Posterior vena cava (tissue), 2 donors: ENCODE measurements at places on chromosomes 5 and 9. TPM values are rescaled to one million over a fixed set of nuclear protein-coding genes. Genes with fewer than 3 reads are reported as not detected.

Gene WDR41
- 42.7 TPM for total RNA-seq

- DNase-seq, result no peak
These were observed 395.2 kb downstream of the BNC2 start for GRCh38 chr9:16475257-16475656.

DNA sequence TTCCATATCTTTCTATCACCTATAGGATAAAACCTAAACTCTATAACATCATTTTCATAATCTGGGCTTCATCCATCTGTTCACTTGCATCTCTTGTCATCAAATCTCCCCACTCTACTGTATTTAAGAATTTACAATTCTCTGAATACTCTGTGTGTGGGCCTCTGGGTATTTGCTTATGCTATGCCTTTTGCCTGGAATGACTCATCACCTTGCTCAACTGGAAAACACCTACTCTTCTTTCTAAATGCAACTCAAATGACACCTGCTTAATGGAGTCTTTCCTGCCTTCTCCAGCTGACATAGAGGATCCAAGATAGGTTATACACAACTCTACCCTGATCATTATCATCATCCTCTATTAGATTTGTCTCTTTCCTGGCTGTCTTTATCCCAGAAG is 421.7 kb downstream of the SPATA31D1 start:
- no peak for DNase-seq

Gene ITK
- 2.6 TPM for total RNA-seq

DNA sequence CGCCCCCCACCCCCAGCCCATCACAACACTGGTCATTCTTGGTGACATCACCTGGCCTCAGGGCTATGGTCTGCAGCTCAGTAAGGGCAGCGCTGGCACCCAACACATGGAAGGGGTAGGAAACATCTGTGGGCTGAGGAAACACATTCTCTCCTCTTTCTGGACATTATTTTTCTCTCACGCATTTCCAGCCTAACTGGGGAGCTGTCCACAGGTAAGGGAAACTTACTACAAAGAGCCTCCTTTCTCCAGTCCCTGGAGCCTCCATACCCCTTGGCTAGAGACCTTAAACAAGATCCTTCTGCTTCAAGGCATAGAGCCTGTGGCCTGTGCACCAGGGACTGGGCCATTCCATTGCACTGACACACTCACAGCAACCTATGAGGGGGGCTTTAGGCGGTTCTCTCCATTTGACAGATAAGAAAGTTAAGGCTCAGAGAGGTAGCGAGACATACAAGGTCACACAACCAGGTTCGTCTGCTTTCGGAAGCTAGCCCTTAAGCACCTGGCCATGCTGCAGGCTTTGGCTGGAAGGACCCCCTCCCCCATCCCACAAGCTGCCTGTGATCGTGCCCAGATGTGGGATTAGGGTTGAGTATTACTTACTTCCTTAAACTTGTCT is 40.7 kb downstream of the CXXC5 start:
- DNase-seq, result no peak

Gene FOXD1
- 15.8 TPM for total RNA-seq

Gene WDR38
- not detected for total RNA-seq

DNA sequence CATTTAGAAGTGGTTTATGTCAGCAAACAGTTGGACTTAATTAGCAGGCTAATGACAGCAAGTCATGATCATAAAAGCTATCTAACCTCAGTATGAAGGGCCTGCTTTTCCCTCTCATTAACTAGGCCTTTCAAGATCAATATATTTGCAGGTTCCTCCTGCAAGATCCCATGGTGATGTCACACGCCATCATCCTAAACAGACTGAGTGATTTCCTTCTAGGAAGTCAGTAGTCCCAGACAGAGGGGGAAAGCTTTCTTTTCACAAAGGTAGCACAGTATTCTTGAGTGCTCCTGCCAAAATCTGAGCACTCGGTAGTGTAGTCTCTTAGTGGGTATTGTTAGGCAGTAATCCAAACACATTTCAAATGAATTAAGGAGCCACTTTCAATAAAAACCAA is 52.5 kb downstream of the UIMC1 start:
- DNase-seq, result no peak

DNA sequence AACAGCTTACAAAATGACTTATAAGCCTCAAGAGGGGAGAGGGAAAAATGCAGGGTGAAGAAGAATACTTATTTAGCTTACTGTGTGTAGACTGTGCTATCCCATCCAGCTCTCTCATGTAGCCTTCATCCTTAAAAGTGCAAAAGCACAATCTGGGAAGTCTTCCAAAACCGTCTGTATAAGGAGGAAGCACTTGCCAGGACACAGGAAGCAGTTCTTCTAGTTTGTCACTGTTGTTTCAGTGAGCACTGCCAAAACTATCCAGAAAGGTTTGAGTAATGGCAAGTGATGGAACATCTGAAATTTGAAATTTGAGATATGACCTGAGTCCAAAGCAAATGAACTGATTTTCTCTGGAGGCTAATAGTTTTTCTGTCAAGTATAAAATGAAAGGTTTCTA is 140.8 kb upstream of the ISL1 start:
- no peak for DNase-seq

GRCh38 chr5:156126716-156127115 is 200.2 kb upstream of the SGCD start:
- DNase-seq, result no peak

DNA sequence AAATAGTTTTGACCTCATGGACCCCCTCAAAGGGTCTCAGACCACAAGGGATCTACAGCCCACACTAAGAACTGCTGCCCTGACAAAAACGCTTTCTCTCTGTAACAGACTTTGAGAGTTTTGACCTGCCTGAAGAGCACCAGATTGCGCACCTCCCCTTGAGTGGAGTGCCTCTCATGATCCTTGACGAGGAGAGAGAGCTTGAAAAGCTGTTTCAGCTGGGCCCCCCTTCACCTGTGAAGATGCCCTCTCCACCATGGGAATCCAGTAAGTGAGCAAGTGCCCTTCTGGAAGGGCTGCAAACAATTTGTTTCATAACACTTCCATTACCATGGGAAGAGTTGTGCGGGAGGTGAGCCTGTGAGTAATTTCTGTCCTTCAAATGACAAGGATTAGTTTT is 6.0 kb downstream of the PTTG1 start:
- DNase-seq, result no peak

DNA sequence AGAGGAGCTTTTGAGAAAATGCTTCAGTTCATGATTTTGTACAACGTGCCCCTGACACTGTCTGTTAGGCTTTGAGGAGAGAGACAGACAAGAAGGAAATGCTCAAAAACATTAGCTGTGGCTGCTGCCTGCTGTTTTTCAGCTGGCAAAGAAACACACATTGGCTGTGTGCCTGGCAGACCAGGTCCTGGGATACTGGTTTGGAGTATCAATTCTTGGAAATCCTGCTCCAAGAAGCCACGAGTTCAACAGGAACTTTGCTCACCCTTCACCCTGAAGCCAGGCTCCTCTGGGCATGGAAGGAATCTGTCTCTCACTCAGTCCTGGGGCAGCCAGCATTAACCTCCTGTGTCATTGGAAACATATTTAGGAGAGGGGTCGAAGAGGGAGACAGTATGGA is 245.5 kb downstream of the AUH start:
- no peak for DNase-seq

DNA sequence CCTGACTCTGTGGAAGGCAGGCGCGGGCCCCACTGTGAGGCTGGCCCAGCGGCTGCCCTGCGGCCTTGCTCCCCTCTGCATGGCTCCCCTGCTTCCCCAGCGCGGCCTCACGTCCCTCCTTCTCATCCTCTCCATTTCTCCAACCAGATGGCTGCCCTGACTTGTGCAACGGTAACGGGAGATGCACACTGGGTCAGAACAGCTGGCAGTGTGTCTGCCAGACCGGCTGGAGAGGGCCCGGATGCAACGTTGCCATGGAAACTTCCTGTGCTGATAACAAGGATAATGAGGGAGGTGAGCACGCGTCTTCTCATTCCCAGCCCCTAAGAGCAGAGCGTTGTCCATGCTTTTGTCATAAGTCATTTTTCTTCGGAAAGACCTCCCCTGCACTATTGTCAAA is 129.0 kb upstream of the WWC1 start:
- no peak for DNase-seq

- DNase-seq, result no peak
These were observed 88.0 kb downstream of the PLPP1 start for GRCh38 chr5:55446640-55447351.

GRCh38 chr9:96508227-96508940 is 58.4 kb downstream of the HABP4 start:
- no peak for DNase-seq

- DNase-seq, result no peak
These were observed 5.8 kb downstream of the ANXA6 start for GRCh38 chr5:151151793-151152192.

- DNase-seq, result no peak
These were observed 52.4 kb upstream of the SHISAL2B start for GRCh38 chr5:64637837-64638443.

DNA sequence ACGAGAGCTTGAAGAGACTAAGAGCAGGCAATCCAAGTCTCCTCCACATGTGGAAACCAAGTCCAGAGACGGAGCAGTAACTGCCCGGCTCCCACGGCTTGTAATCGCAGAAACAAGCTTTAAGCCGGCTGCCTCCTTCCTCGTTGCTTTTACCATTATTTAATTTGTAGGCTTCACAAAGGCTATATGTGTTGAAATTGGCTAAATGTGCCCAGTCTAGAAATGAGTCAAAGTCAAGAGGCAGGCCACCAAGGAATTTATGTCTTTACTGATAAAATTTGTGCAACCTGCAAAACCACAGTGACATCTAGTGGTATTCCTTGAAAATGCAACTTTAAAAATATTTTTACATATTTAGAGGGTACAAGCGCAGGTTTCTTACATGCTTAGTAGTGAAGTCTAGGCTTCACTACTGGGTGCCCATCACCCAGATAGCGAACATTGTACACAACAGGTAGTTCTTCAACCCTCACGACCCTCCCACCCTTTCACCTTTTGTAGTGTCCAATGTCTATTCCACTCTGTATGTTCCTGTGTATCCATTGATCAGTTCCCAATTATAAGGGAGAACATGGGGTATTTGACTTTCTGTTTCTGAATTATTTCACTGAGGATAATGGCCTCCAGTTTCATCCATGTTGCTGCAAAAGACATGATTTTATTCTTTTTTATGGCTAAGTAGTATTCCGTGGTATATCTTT is 33.5 kb upstream of the EBF1 start:
- no peak for DNase-seq

DNA sequence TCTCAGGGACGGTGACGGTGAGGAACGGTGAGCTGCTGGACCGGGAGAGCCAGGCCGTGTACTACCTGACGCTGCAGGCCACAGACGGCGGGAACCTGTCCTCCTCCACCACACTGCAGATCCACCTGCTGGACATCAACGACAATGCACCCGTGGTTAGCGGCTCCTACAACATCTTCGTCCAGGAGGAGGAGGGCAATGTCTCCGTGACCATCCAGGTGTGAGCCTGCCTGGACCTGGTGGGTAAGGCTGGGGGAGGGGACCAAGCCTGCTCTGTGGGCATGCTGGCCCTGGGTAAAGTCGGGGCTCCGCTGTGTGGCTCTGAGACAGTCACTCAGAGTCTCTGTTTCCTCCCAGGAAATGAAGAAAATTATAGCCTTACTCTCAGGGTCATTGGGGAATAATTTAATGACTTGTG is 29.3 kb downstream of the CDHR2 start:
- no peak for DNase-seq

DNA sequence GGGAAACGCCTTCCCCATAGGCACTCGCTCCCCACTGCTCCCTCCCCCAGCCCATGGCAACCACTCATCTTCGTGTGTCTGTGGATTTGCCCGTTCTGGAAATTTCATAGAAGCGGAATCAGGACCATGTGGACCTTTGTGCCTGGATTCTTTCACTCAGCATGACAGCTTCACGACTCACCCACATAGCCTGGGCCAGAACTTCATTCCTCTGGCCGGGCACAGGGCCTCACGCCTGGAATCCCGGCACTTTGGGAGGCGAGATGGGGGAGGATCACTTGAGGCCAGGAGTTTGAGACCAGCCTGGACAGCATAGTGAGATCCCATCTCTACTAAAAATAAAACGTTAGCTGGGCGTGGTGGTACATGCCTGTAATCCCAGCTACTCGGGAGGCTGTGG is 12.1 kb upstream of the DIPK1B start:
- no peak for DNase-seq
